ENCODE measurements at places on chromosomes 12 and 14.
A peak's percentile ranks its signal among the peaks of the same experiment; 100 is the strongest.

DNA sequence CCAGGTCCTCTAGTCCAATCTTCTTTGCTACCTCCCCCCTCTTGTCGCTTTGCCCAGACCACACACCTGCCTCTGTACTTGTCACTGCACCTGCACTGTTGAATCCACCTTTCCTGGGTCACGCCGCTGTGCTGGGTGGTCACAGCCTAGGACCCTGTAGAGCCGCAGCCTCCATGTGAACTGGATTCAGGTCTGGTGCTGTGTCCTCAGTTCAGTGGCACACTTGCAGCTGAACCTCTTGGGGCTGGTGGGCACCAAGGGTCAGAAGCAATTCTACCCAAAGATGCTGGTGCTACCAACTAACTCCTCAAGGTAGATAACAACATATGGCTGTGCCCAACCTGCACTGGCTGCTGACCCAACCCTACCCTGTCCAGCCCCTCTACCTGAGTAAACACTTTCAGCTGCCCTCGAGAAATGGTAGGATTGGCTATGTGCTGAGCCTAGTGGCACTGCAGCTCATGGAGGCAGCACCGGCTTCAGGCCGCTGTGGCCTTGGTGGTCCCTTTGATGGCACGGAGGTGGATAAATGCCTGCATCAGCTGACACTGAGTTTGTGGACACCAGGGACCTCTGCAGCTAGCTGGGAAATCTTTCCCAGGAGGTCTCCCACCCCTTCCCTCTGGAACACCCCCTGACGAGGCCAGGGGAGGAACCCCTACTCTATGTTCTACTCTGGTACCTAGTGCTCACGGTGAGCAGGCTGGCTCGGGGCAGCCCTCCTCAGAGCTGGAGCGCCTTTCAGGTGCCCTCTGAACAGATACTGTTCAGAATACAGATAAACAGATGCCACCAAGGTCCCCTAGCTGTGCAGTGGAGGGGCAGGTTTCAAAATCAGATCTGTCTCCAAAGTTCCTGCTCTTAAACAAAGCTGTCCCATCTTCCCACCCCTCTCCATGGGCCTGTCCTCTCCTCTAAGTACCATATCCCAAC, 14.3 kb downstream of the AGAP2 start:
- no peak overlapping the region for H3K4me3 ChIP-seq
- H3K36me3 ChIP-seq, result peaks cover 25% of the 10 kb centered on the region
- H3K4me1 ChIP-seq, result peaks cover 9% of the 10 kb centered on the region
- no peaks in the 10 kb centered on the region for H3K27me3 ChIP-seq

DNA sequence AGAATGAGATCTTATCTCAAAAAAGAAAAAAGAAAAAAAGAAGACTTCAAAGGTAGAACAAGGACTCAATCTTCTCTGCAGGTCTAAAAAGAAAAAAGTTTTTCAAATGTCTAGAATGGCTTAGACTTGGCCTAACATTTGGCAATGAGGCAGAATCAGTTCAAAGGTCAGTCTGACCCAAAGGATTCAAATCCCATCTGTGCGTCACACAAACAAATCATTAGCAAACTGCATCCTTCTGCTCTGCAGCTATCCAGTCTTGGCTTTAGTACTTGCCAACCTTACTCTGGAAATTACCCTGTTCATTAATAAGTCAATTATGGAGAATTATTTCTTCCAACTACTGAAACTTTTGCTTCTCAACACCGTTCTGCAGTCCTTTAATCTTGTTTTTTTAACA, 3.1 kb downstream of the YAF2 start:
- H3K27me3 ChIP-seq, result no peaks in the 10 kb centered on the region
- DNase-seq, result no peak

DNA sequence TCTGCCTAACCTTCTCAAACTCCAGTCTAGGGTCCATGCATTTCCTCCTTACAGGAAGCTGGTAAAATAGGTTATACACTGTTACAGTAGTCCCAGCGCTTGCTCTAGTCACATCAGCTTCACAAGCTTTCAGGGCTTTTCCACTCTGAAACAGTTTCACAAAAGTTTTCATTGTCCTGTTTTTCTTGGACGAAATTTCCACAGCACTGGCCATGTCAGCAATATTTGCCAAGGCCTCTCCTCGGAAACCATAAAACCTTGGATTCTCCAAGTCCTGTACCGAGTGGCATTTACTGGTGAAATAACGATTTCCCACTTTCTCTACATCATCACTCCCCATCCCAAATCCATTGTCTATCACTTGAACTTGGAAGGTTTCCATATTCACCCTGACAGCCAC, 2.1 kb downstream of the MLH3 start:
- DNase-seq, result no peak
- no peak overlapping the region for H3K27ac ChIP-seq
- H3K27me3 ChIP-seq, result no peaks in the 10 kb centered on the region
- peaks cover 26% of the 10 kb centered on the region for H3K36me3 ChIP-seq
- H3K4me1 ChIP-seq, result peaks cover 30% of the 10 kb centered on the region

DNA sequence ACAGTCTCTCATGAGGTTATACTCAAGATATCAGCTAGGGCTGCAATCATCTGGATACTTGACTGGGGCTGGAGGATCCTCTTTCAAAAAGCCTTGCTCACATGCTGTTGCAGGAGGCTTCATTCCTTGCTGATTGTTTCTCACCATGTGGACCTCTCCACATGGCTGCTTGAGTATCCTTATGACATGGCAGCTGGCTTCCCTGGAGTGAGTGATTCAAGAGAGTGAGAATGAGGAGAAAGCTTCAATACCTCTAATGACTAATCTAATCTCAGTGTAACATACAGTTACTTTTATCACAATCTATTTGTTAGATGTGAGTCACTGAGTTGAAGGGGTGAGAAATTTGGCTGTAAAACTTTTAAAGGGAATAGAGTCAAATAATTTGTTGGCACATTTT, 14.4 kb upstream of the SDR39U1 start:
- H3K27ac ChIP-seq, result no peak overlapping the region
- peaks cover 43% of the 10 kb centered on the region for H3K36me3 ChIP-seq
- no peak for DNase-seq

- peaks cover 61% of the 10 kb centered on the region for H3K36me3 ChIP-seq
- peak overlapping the region; percentile 25 for H3K27ac ChIP-seq
- DNase-seq, result no peak
- no peak overlapping the region for H3K4me3 ChIP-seq
- no peaks in the 10 kb centered on the region for H3K27me3 ChIP-seq
Measured at GRCh38 chr14:58285132-58285531, 13.2 kb upstream of the ARID4A start.

GRCh38 chr14:60777856-60778578, 43.5 kb downstream of the MNAT1 start:
- no peak for DNase-seq
- no peaks in the 10 kb centered on the region for H3K27me3 ChIP-seq
- peaks cover 2% of the 10 kb centered on the region for H3K36me3 ChIP-seq
- no peaks in the 10 kb centered on the region for H3K4me1 ChIP-seq

DNA sequence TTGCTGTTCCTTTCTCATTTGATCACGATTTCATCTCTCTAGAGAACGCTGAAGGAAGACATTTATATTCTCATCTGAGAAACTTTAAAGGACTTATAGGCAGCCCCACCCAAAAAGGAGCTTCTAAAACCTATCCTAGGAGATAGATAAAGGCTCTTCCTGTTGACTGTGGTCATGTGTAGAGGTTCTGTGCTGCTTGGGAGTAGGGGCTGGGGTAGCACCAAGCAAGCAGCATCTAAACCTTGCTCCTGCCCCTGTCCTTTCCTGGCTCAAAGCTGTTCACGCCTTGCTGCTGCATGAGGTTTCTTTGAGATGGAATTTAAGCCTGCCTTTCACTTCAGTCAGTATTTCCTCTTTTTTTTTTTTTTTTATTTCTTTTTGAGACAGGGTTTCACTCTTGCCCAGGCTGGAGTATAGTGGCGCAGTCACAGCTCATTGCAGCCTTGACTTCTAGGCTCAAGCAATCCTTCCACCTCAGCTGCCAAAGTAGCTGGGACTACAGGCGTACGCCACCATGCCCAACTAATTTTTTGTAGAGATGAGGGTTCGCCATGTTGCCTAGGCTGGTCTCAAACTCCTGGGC, 41.4 kb downstream of the RAB35 start:
- peak overlapping the region; percentile 70 for H3K27ac ChIP-seq
- peaks cover 13% of the 10 kb centered on the region for H3K4me1 ChIP-seq
- H3K27me3 ChIP-seq, result no peaks in the 10 kb centered on the region
- no peak overlapping the region for H3K4me3 ChIP-seq
- DNase-seq, result no peak

GRCh38 chr14:99174770-99175319, 97.2 kb downstream of the BCL11B start:
- H3K36me3 ChIP-seq, result peaks cover 39% of the 10 kb centered on the region
- H3K4me1 ChIP-seq, result peaks cover 27% of the 10 kb centered on the region
- no peak overlapping the region for H3K27ac ChIP-seq

- peaks cover 2% of the 10 kb centered on the region for H3K4me1 ChIP-seq
- H3K36me3 ChIP-seq, result peaks cover 5% of the 10 kb centered on the region
- H3K4me3 ChIP-seq, result no peak overlapping the region
- no peak overlapping the region for H3K27ac ChIP-seq
- no peaks in the 10 kb centered on the region for H3K27me3 ChIP-seq
Measured at GRCh38 chr12:68012712-68013111, 23.5 kb downstream of the IFNG-AS1 start.

DNA sequence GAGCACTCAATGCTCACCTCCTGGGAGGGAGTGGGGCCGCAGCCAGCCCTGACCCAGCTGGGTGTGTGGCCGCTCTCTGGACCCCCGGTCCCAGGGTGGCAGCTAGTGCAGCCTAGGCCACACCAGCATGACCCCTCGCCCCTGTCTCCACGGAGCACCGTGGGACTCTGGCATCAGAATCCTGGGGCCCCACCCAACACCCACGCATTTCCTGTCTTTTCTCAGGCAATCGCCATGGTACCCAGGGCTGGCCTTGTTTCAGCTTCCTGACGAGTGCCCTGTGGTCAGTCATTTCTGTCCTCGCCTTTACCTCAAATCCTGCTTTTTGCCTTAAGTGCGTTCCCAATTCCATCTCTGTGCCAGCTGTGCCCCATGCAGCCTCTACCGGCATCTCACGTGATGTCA, 15.9 kb downstream of the PACS2 start:
- no peaks in the 10 kb centered on the region for H3K36me3 ChIP-seq
- H3K4me3 ChIP-seq, result no peak overlapping the region
- no peak for DNase-seq
- no peaks in the 10 kb centered on the region for H3K27me3 ChIP-seq

GRCh38 chr12:31518680-31519227, 72.2 kb downstream of the DENND5B start:
- H3K4me1 ChIP-seq, result no peaks in the 10 kb centered on the region
- no peak overlapping the region for H3K27ac ChIP-seq
- no peak for DNase-seq
- H3K4me3 ChIP-seq, result no peak overlapping the region
- no peaks in the 10 kb centered on the region for H3K36me3 ChIP-seq

DNA sequence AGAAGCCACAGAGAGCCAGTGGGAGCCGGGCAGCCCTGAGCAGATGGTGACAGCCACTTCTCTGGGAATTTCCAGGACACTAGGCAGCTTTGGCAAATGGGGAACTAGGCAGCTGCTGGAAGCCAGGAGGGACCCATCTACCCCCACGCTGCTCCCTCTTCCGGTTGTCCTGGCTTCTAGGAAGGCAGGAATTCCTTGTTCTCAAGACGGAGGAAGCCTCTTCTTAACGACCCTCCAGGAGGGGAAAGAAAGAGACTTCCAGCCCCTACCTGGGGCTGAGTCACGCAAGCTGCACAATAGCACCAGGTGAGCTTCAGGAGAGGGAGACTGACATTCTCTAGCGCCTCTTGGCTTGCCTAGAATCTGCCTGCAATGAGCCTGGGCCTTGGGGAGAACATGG, 141.5 kb downstream of the ANO2 start:
- no peak overlapping the region for H3K4me3 ChIP-seq
- H3K36me3 ChIP-seq, result no peaks in the 10 kb centered on the region
- no peak for DNase-seq
- H3K4me1 ChIP-seq, result no peaks in the 10 kb centered on the region
- H3K27me3 ChIP-seq, result peaks cover 4% of the 10 kb centered on the region

- H3K36me3 ChIP-seq, result no peaks in the 10 kb centered on the region
- no peak overlapping the region for H3K27ac ChIP-seq
- peaks cover 28% of the 10 kb centered on the region for H3K4me1 ChIP-seq
- H3K4me3 ChIP-seq, result peak overlapping the region; percentile 19
Measured at GRCh38 chr12:124389725-124390441, 95.0 kb downstream of the RFLNA start.

DNA sequence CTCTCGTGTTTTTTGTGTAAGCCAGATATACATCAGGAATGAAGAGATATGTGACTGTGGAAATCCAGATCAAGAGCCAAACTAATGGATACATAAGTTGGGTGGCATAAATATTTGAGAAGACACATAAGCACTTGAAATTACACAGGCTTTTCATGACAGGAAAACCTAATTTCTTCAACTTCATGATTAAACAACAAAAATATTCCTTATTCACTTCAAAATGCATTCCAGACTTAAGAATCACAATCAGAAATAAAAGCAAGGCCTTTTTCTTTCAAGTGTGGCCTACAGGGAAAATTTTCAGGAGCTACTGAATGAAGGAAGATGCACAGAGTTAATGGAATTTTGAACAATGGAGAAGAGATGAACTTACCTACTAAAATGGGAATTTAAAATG, 515.6 kb downstream of the FOXG1 start:
- no peaks in the 10 kb centered on the region for H3K36me3 ChIP-seq
- no peaks in the 10 kb centered on the region for H3K27me3 ChIP-seq

- H3K4me3 ChIP-seq, result no peak overlapping the region
- H3K27me3 ChIP-seq, result no peaks in the 10 kb centered on the region
- peaks cover 4% of the 10 kb centered on the region for H3K4me1 ChIP-seq
- no peak for DNase-seq
- H3K36me3 ChIP-seq, result no peaks in the 10 kb centered on the region
- H3K27ac ChIP-seq, result no peak overlapping the region
Measured at GRCh38 chr12:53170215-53170614, 10.3 kb upstream of the ZNF740 start.

DNA sequence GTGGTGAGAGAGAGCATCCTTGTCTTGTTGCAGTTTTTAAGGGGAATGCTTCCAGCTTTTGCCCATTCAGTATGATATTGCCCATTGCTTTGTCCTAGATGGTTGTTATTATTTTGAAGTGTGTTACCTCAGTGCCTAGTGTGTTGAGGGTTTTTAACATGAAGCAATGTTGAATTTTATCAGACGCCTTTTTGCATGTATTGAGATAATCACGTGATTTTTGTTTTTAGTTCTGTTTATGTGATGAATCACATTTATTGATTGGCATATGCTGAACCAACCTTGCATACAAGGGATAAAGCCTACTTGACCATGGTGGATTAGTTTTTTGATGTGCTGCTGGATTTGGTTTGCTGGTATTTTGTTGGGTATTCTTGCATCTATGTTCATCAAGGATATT, 302.3 kb upstream of the G2E3 start:
- H3K4me1 ChIP-seq, result no peaks in the 10 kb centered on the region
- H3K27ac ChIP-seq, result no peak overlapping the region
- H3K4me3 ChIP-seq, result no peak overlapping the region
- H3K27me3 ChIP-seq, result no peaks in the 10 kb centered on the region
- no peaks in the 10 kb centered on the region for H3K36me3 ChIP-seq

GRCh38 chr14:54306806-54307205, 90.0 kb upstream of the CDKN3 start:
- H3K36me3 ChIP-seq, result no peaks in the 10 kb centered on the region
- no peak for DNase-seq
- no peak overlapping the region for H3K27ac ChIP-seq

GRCh38 chr14:24972844-24973243, 77.1 kb downstream of the STXBP6 start:
- no peak for DNase-seq
- no peaks in the 10 kb centered on the region for H3K36me3 ChIP-seq
- no peak overlapping the region for H3K27ac ChIP-seq
- no peak overlapping the region for H3K4me3 ChIP-seq
- peaks cover 16% of the 10 kb centered on the region for H3K27me3 ChIP-seq

Measured in activated naive CD8-positive, alpha-beta T cell treated with anti-CD3 and anti-CD28 coated beads, Interleukin-2, amount 10 ng/mL, durations not matched to agents 7 days and 5 days (primary cell).